HFFc6 (cell line): ENCODE measurements at places on chromosomes 3 and 15. TPM values are rescaled to one million over a fixed set of nuclear protein-coding genes. Genes with fewer than 3 reads are reported as not detected.

GRCh38 chr3:187963677-187964385, 190.1 kb upstream of the LPP start:
- no peak overlapping the region for H3K27ac ChIP-seq
- no peak overlapping the region for H3K4me3 ChIP-seq
- no peak for DNase-seq
- no peaks in the 10 kb centered on the region for H3K27me3 ChIP-seq
- H3K4me1 ChIP-seq = peaks cover 12% of the 10 kb centered on the region

GATM gene
- 0.21 TPM in 1 of 3 replicates, not detected in the others for total RNA-seq

DNA sequence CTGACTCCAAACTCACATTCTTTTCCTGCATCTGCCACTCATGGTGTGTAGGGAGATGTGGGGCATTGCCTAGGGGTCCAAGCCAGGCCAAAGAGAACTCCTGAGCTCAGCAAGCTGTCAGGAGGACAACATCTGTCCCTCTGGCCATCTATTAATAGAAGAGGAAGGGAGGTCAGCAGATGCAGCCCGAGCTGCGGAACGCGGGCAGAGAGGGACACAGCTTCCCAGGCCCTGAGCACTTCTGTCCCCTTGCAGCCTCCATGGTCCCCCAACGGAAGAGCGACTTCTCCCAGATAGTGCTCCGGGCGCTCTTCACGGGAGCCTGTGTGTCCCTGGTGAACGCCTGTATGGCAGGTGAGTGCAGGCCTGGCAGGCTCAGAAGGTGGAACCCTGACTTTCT, 37.3 kb upstream of the PDE8A start:
- H3K36me3 ChIP-seq = no peaks in the 10 kb centered on the region
- H3K4me3 ChIP-seq = no peak overlapping the region
- H3K4me1 ChIP-seq = peaks cover 24% of the 10 kb centered on the region

DZIP1L gene
- 7.8 to 9.3 TPM (median 8.1 TPM) in 3 replicates for total RNA-seq

DNA sequence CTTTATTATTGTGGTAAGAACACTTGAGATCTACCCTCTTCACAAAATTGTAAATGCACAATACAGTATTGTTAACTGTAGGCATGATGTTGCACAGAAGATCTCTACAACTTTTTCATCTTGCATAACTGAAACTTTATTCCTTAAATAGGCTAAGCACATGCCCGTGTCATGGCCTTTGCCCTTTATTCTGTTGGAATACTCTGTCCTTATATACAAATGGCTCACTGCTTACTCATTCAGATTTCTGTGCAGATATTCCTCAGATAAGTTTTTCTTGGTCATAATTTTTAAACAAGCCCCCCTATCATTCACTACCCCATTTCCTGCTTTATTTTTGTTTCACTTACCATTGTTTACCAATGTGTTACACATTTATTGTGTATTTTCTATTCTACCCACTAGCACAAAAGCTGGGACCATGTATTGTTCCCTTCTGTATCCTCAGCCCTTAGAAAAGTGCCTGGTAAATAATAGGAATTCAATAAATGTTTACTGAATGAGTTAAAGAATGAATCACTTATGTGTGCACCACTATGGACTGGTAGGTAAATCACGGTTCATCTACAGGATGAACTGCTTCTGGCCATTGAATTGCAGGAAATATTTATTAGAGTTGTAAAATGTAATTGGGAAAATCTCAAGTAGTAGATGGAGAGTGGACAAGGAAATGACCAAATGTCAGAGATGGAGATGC, 151.0 kb downstream of the CPNE4 start:
- peak; percentile 16 for DNase-seq
- H3K27me3 ChIP-seq = no peaks in the 10 kb centered on the region
- H3K27ac ChIP-seq = no peak overlapping the region
- H3K36me3 ChIP-seq = no peaks in the 10 kb centered on the region
- no peaks in the 10 kb centered on the region for H3K4me1 ChIP-seq

DNA sequence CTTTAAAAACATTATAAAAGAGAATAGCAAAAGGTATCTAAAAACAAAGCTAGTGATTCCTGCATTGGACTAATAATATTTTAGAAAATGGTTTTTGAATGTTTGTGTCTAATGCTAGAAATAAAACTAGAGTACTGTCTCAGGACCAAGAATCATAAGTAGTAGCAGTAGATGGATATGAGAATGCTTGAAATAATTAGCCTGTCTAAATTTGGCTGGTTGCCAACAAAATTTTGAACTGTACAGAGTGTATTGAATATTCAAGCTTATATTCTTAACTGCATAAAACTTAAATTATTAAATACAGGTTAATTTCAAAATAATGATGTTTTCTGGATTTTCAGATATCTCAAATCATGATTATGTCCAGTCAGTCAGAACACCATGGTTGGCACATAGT, 14.0 kb downstream of the ABHD5 start:
- H3K4me3 ChIP-seq = no peak overlapping the region
- H3K4me1 ChIP-seq = peaks cover 37% of the 10 kb centered on the region
- H3K27ac ChIP-seq = no peak overlapping the region

- peaks cover 12% of the 10 kb centered on the region for H3K27me3 ChIP-seq
- no peak for DNase-seq
- no peak overlapping the region for H3K27ac ChIP-seq
- H3K4me3 ChIP-seq = no peak overlapping the region
Observed at GRCh38 chr3:159210336-159210735, 408.5 kb downstream of the MFSD1 start.

GRCh38 chr3:21654241-21654640, 96.8 kb downstream of the ZNF385D start:
- peak overlapping the region; percentile 37; the same call in 1 of the 2 replicates for H3K27ac ChIP-seq
- no peaks in the 10 kb centered on the region for H3K27me3 ChIP-seq
- H3K36me3 ChIP-seq = no peaks in the 10 kb centered on the region
- peak overlapping the region; percentile 32; the same call in 1 of the 2 replicates for H3K4me3 ChIP-seq
- no peak for DNase-seq

DNA sequence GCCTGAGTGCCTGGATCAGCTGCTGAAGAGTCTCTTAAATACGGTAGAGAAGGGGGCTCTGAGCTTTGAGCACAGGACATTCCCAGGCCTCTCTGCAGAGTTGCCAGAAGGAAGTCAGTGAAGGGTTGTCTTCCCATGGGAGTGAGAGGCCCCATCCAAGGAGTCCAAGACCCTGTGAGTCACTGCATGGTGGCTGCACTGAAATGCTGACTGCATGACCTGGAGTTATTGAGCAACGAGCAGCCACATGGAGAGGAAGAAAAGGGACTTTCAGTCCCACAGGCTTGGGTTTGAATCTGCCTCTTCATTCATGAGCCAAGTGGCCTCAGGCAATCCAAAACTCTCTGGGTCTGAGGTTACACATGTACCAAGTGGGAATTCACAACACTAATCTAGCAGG, 69.6 kb upstream of the RASGRF1 start:
- H3K27me3 ChIP-seq = peaks cover 2% of the 10 kb centered on the region
- H3K4me3 ChIP-seq = no peak overlapping the region
- H3K36me3 ChIP-seq = no peaks in the 10 kb centered on the region
- no peak for DNase-seq

DNA sequence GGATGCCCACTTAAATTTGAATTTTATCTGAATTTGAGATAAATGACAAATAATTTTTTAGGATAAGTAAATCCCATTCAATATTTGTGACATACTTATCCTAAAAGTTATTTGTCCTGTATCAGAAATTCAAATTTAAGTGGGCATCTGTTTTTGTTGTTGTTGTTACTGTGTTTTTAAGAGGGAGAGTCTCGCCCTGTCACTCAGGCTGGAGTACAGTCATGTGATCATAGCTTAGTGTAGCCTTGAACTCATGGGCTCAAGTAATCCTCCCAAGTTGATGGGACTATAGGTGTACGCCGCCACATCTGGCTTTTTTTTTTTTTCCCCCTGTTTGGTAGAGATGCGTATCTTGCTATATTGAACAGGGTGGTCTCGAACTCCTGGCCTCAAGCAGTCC, 283.0 kb downstream of the PTPRG start:
- no peaks in the 10 kb centered on the region for H3K27me3 ChIP-seq
- H3K27ac ChIP-seq = no peak overlapping the region
- H3K4me3 ChIP-seq = no peak overlapping the region
- H3K36me3 ChIP-seq = no peaks in the 10 kb centered on the region
- no peak for DNase-seq

DNA sequence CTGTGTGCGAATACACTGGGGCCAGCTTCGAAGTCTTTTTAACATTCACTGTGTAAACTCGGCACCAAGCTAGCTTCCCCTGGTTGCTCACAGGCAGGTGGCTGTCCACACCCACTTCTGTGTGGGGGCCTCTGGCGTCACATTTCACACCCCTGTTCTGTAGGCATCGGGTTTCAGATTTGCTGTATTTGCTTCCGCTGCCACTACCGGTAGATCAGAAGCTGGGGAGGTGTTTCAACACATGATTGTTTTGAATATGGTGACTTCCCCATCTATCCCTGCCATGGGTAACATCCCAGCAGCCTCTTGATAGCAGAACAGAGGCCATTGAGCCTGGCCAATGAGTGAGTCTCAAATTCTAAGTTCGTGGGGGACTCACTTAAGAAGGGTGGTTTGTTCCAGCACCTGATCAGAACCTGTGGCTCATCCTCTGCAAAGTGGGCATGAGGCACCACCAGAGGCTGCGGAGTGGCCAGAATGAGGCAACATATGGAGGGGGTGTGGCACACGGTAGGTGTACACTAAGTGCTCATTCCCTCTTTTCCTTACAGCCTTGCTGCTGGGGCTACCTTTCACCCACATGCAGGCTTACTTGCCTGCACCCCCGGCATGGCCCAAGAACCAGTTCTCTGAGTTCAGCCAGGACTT, 61.5 kb downstream of the IQSEC1 start:
- H3K4me1 ChIP-seq = peaks cover 7% of the 10 kb centered on the region
- peaks cover 27% of the 10 kb centered on the region for H3K27me3 ChIP-seq

- no peaks in the 10 kb centered on the region; the same call in 1 of the 2 replicates for H3K36me3 ChIP-seq
- H3K4me3 ChIP-seq = no peak overlapping the region
- no peaks in the 10 kb centered on the region for H3K4me1 ChIP-seq
- no peak for DNase-seq
- H3K27ac ChIP-seq = no peak overlapping the region
Observed at GRCh38 chr3:31322460-31322859, 210.3 kb upstream of the STT3B start.

DNA sequence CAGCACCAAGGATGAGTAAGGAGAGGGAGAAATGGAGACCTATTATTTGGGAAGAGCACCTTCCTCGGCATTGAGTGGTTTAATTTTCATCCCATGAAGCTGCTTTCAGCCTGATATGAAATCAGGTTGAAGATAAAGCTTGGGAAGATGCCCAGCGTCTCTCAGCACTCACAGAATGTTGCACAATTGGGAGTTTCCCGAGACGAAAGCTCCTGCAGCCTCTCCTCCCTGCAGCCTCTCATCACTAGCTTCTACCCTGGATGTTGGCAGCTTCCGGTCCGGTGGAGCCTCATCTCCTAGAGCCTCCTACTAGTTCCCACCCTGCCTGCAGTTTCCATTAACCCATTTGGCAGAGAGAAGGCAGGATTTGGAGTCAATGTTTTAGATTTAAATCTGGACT, 40.3 kb downstream of the EDEM1 start:
- DNase-seq = no peak
- H3K4me1 ChIP-seq = peaks cover 19% of the 10 kb centered on the region; the same call in 1 of the 2 replicates
- no peak overlapping the region for H3K27ac ChIP-seq
- no peaks in the 10 kb centered on the region for H3K36me3 ChIP-seq
- H3K27me3 ChIP-seq = peaks cover 15% of the 10 kb centered on the region

DNA sequence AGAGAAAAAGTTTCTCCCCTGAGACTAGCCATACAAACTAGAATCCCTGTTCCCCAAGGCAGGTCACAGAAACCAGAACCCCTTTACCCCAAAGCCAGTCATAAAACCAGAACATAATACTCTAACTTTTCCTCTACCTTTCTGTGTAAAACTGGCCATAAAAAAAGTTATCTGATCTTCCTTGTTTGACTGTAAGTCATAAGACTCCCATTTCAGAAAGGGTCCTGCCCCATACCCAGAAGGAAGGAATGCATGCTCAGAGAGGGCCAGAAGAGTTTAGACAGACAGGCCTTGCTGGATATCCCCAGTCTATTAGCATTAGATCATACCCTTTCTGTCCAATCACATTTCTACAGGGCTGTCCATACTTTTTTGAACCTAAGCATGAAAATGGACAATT, 27.2 kb downstream of the SCN11A start:
- no peak overlapping the region for H3K27ac ChIP-seq
- peaks cover 17% of the 10 kb centered on the region for H3K27me3 ChIP-seq
- H3K36me3 ChIP-seq = no peaks in the 10 kb centered on the region
- no peaks in the 10 kb centered on the region for H3K4me1 ChIP-seq

- peak; percentile 25 for DNase-seq
- no peak overlapping the region for H3K4me3 ChIP-seq
- H3K4me1 ChIP-seq = peaks cover 14% of the 10 kb centered on the region
- peaks cover 1% of the 10 kb centered on the region for H3K27me3 ChIP-seq
- H3K27ac ChIP-seq = no peak overlapping the region
- no peaks in the 10 kb centered on the region for H3K36me3 ChIP-seq
Observed at GRCh38 chr15:50380089-50380488, 25.1 kb upstream of the GABPB1 start.

GRCh38 chr15:42050484-42051255, 29.8 kb upstream of the PLA2G4E start:
- peaks cover 59% of the 10 kb centered on the region for H3K27me3 ChIP-seq
- H3K4me3 ChIP-seq = no peak overlapping the region
- no peak overlapping the region for H3K27ac ChIP-seq
- no peak for DNase-seq
- H3K4me1 ChIP-seq = no peaks in the 10 kb centered on the region

DNA sequence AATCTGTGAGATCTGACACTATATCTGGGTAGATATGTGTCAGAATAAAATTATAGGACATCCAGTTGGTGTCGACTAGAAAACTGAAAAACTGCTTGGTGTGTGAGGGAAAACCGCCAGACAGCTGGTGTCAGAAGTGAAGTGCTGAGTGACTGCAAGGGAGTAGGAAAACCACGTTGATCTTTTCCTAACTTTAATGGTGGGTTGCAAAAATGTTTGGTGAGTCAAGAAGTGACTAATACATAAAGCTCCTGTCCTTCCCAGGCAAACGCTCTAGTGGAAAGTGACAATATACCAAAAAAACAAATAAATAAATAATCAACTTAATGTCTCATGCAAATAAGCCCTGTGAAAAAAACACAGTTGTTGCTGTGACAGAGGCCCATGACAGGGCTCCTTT, 7.3 kb upstream of the CD96 start:
- no peaks in the 10 kb centered on the region; the same call in 1 of the 2 replicates for H3K27me3 ChIP-seq
- DNase-seq = peak; percentile 54
- peaks cover 62% of the 10 kb centered on the region for H3K4me1 ChIP-seq
- H3K27ac ChIP-seq = peak overlapping the region; percentile 32
- H3K36me3 ChIP-seq = peaks cover 9% of the 10 kb centered on the region; the same call in 1 of the 2 replicates

CHSY1 gene
- total RNA-seq = 29.2 to 40.2 TPM (median 31.5 TPM) in 3 replicates

HRG gene
- total RNA-seq = not detected in 3 replicates

IP6K2 gene
- total RNA-seq = 53.3 to 63.3 TPM (median 58.8 TPM) in 3 replicates
